ENCODE measurements at places on chromosomes 6 and 20. TPM values are rescaled to one million over a fixed set of nuclear protein-coding genes. Genes with fewer than 3 reads are reported as not detected.

The C2 gene
- 3.4 TPM for total RNA-seq

The FRMD1 gene
- not detected for total RNA-seq

The COL21A1 gene
- total RNA-seq, result not detected

The RIN2 gene
- 0.32 TPM for total RNA-seq

The ZSCAN9 gene
- 32.0 TPM for total RNA-seq

The COL9A3 gene
- total RNA-seq, result 98.6 TPM

The DDX43 gene
- 2.6 TPM for total RNA-seq

The TMC2 gene
- not detected for total RNA-seq

The C6orf163 gene
- total RNA-seq, result 11.8 TPM

The SSTR4 gene
- not detected for total RNA-seq

The RHAG gene
- not detected for total RNA-seq

The PCSK2 gene
- not detected for total RNA-seq

The SNX5 gene
- total RNA-seq, result 119 TPM

The KIFC1 gene
- 0.70 TPM for total RNA-seq

The CCR6 gene
- total RNA-seq, result 30.9 TPM

The UST gene
- 16.9 TPM for total RNA-seq
